ENCODE measurements at places on chromosomes 7 and 10.

- DNase-seq, result no peak
Observed at GRCh38 chr7:157412021-157412443, 75.2 kb downstream of the DNAJB6 start.

GRCh38 chr7:103124429-103124979 lies 24.4 kb downstream of the NAPEPLD start:
- DNase-seq, result no peak

DNA sequence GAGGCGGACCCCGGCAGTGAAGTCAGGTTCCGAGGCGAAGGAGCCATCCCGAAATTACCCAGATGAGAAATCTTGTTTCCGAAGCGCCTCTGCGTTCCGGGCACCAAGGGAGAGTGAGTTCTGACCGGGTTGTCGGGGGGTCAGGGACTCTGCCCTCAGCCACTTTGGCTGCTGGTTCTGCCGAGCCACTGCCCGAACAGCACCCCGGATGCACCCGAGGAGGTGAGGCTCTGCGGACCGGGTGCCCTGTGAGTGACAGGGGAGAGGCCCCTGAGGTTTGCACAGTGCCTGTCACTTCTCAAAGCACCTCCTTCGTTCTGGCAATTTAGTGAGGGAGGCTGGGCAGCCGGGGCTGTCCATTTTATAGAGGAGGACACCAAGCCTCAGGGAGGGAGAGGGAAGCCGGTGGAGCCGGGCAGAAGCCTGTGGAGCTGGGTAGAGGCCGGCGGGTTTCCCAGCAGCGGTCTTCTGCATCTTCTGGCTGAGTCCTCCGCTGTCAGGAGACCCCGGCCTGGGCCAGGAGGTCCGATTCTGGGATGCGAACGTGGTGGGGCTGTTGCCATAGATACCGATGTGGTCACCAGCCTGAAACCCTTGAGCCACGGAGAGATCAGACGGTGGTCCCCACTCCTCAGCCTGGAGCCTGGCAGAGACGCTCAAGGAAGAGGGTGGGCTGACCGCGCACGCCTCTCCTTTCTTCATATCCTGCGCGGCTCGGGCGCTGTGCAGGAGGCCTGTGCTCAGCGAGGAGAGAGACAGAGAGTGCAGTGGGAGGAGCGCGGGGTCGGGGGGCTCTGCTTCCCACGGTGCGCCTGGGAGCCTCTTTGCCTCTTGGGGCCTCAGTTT lies 18.9 kb upstream of the SHH start:
- no peak for DNase-seq

- no peak for DNase-seq
Observed at GRCh38 chr10:102509387-102509786, 5.6 kb downstream of the SUFU start.

DNA sequence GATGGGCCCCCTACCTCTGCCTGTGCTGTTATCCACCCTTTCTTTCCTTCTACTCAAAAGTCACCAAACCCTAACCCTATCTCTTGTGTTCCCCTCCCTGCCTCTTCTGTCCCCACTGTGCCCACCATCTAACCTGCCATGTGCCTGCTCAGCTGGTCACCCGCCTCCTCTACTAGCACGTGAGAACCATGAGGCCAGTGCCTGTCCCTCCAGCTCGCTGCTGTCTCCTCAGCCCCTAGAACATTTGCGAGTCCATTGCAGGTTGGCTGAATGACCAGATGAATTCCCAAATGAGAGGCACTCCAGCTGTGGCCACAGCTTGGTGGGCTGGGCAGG lies 129.0 kb downstream of the ARHGAP22 start:
- no peak for DNase-seq

DNA sequence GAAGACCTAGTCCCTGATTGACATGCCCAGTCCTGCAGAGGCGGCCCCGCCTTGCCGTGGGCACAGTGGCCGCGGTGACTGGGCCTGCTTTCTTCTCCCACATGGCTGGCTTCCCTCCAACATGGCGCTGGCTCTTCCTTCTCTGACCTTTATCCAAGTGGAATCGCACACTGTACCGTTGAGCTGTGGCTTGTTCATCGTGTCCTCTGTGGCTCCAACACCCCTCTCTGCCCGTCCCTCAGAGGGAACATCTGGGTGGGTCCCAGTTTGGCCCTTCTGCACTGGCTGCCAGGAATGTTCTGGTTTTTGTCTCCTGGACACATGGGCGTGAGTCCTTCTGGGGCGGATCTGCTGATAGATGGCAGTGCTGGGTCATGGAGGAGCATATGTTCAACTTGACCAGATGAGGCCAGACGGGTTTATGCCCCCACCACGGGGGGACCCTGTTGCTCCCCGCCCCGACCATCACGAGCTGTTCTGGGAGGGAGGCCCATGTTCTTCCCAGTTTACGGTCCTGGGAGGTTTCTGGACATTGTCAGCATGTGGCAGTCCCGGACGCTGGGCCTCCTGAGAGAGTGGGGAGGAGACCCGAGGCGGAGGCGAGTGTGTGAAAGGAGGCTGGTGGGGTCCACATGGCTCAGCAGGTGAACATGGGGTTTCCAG lies 63.5 kb downstream of the LHPP start:
- no peak for DNase-seq

GRCh38 chr7:123096434-123096833 lies 100.9 kb upstream of the TAS2R16 start:
- no peak for DNase-seq

GRCh38 chr10:8721650-8722049 lies 667.2 kb downstream of the GATA3 start:
- no peak for DNase-seq

DNA sequence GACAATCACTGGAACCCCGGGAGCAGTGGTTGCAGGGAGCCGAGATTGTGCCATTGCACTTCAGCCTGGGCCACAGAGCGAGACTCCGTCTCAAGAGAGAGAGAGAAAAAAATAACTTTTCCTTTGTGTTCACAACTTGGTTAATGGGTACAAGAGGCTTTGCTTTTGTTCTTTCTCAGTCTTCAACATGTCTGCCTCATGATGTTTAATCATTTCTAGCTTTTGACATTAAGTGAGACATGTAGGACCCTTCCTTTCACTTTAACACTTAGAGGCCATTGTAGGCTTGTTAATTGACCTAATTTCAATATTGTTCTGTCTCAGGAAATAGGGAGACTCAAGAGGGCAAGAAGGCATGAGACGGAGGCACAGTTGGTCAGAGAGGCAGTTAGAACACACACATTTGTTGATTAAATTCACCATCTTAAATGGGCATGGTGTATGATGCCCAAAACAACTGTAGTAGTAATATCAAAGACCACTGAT lies 9.3 kb upstream of the CRCP start:
- no peak for DNase-seq

- no peak for DNase-seq
Observed at GRCh38 chr7:26858241-26858715, 6.1 kb downstream of the SKAP2 start.

GRCh38 chr7:114152314-114152938 lies 233.6 kb upstream of the PPP1R3A start:
- DNase-seq, result no peak

GRCh38 chr7:77680266-77680665 lies 16.0 kb upstream of the RSBN1L start:
- DNase-seq, result no peak

GRCh38 chr10:122343135-122343800 lies 31.2 kb upstream of the PLEKHA1 start:
- no peak for DNase-seq

DNA sequence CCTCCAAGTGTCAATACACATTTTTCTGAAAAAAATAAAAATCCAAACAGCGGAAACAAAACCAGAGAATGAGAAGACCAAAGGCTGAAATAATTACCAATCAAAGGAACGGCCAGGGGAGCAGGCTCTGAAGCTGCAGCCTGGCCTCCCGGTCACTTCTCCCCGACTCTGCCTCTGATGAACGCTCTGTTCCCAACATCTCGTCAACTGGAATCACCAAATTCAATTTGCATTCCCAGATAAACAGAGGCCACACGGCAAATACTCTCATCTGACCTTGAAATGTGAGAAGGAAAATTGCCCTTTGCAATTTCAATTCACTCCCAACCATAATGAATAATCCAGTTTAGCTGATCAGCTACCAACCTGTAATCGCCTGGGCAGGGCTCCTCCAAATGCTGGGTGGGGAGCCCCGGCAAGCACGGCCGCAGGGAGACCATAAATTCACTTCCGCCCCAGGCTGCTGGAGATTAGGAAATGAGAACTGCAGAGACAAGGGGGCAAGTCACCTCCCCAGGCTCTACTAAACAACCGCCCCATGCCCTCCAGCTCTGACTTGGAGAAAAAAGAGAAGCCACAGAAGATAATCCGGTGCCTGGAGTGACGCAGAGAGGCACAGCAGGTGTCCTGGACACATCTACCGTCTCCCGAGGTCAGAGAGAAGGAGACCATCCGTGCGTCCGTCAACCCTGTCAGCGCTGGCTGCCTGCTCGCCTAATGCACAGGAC lies 153.2 kb downstream of the MAD1L1 start:
- DNase-seq, result no peak

DNA sequence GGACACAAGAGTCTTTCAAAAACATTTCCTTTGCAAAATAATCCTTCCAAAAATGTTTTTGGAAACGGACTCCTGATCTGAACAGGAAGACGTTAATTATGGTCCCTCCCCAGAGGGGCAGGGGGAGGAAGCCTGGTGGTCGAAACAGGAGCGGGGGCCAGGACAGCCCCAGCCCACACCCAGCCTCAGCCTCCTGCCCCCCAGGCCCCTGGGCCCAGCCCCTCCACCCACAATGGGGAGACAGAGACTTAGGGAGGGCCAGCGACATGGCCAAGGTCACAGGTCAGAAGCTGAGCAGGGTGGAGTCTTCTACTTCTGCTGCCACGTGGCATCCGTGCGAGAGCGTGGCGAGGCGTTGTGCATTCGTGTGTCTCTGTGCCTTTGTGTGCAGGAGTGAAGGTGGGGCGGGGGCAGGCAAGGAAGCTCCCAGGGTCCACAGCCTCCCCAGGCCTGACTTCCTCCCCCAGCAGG lies 14.0 kb upstream of the GRIFIN start:
- no peak for DNase-seq

GRCh38 chr10:78763651-78764395 lies 304.9 kb upstream of the ZMIZ1 start:
- DNase-seq, result no peak

DNA sequence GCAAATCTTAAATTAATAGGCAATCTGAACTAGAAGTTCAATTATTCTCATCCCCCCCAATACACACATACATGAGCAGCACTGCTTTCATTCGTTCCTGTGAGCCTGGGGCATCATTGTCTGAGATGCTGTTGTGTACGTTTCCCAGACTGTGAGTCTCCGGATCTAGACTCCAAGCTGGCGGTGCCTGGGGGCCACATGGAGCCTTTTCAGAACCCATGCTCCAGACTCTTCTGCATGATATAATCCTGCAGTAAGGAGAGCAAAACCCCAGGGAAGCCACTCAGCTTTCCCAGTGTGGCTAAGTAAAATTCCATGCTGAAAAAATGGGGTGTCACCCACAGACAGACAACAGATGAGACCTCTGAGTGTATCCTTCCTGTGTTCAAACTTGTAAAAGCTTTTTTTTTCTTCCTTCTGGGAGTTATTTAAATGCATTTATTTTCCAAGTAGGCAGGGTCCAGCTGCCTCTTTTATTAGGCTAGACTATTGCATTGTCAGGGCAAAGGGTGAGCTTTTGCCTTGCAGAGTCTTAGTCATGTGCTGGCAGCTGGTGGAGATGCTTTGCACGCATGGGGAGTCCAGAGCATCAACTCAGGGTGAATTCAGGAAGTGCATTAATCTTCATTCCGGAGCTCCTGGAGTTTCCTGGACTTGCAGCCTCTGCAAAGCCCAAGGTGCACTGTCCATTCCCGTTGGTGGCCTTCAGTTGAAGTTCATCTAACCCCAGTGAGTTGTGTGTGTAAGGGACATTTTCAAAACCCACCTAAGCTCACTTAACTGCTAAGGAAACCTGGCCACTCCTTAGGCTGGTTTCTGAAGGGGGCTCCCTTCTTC lies 185.7 kb upstream of the ADO start:
- no peak for DNase-seq

GRCh38 chr7:55303220-55303619 lies 61.9 kb upstream of the LANCL2 start:
- no peak for DNase-seq

GRCh38 chr7:51289623-51290303 lies 26.8 kb downstream of the COBL start:
- no peak for DNase-seq

- DNase-seq, result no peak
Observed at GRCh38 chr7:94304878-94305277, 89.8 kb upstream of the COL1A2 start.

- no peak for DNase-seq
Observed at GRCh38 chr10:126110489-126111180, 214.3 kb downstream of the FANK1 start.

- DNase-seq, result no peak
Observed at GRCh38 chr7:23514755-23515154, 17.0 kb downstream of the TRA2A start.

- peak; percentile 51 for DNase-seq
Observed at GRCh38 chr10:122980209-122981065, at the start of gene PSTK. Gene PSTK (plus strand): TSS chr10:122980401. CDS start chr10:122980480, 79 bp downstream.

- DNase-seq, result no peak
Observed at GRCh38 chr7:2466675-2467074, 9.5 kb downstream of the GRIFIN start.

DNA sequence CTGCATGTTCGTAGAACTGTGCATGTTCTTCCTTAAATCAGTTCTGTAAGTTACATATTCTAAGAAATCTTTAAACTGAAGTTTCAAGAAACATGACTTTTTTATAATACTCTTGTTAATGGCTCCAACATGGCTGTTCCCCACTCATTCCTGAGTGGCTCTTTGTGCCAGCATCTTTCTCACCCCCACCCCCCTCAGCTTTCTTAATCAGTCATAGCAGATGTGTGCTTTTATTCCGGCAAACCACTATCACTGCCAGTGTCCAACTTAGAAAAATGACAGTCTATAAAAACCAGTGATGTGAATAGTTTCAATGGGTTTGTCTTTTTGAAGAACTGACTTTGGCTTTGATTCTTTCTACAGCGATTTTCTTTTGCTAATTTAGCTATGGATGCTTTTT lies 37.6 kb downstream of the PITRM1 start:
- DNase-seq, result no peak

DNA sequence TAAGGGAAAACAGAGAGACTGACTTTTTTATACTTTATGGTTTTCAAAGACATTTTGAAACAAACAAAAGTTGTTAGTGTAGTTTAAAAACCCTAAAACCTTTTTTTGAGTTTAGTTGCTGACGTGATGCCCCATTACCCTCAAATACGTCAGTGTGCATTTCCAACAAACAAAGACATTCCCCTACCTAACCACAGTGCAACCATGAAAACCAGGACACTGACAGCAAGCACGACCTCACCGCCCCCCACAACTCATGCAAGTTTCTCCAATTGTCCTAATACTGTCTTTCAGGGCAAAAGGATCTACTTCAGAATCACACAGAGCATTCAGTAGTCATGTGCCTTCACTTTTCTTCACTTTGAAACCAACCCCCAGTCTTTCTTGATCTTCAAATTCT lies 75.0 kb downstream of the WNT2 start:
- DNase-seq, result no peak

- no peak for DNase-seq
Observed at GRCh38 chr7:124029396-124030188, 3.3 kb downstream of the TMEM229A start.
